Fibroblast of skin of left biceps (primary cell): ENCODE measurements at places on chromosomes 7 and 10.

DNA sequence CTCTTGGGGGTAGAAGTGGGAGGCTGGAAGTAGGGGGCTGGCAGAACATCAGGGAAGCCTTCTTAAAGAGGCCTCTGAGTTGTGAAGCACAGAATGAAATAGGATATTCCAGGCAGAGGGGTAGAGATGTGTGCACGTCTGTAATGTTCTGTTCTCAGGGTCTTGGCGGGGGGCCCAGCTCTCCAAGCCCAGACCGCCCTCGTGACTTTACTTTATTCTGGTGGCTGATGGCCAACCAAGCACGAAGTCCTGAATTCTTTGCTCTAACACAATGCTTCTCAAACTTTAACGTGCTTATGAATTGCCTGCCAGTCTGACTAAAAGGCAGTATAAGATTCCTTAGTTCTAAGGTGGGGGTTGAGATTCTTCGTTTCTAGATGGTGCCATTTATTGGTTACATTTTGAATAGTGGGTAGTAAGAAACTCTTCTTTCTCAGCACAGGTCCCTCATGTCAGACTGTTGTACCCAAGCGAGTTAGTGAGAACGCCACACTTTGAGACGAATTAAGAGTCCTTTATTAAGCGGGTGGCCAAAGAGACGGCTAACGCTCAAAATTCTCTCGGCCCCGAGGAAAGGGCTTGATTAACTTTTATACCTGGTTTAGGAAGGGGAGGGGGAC lies 8.2 kb downstream of the PRXL2A start:
- DNase-seq: peak; percentile 30

DNA sequence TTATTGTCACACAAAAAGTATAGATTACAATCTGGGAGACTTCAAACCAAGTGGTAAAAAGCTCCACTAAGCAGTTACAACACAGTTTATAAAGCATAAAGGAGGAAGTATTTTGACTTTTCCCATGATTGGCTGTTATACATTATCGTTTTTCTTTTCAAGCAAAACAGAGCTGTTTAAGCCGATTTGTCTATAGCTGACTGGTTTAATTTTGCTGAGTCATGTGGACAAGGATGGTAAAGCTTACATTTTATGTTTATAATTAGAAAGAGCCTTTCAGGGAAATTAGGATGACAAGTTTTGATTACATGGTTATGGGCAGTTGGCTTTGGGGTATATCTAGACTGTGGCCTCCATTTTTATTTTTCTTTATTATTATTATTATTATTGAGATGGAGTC lies 152.5 kb upstream of the STK17A start:
- DNase-seq: no peak

GRCh38 chr10:77909021-77909748 lies 17.4 kb downstream of the DLG5 start:
- no peak for DNase-seq

DNA sequence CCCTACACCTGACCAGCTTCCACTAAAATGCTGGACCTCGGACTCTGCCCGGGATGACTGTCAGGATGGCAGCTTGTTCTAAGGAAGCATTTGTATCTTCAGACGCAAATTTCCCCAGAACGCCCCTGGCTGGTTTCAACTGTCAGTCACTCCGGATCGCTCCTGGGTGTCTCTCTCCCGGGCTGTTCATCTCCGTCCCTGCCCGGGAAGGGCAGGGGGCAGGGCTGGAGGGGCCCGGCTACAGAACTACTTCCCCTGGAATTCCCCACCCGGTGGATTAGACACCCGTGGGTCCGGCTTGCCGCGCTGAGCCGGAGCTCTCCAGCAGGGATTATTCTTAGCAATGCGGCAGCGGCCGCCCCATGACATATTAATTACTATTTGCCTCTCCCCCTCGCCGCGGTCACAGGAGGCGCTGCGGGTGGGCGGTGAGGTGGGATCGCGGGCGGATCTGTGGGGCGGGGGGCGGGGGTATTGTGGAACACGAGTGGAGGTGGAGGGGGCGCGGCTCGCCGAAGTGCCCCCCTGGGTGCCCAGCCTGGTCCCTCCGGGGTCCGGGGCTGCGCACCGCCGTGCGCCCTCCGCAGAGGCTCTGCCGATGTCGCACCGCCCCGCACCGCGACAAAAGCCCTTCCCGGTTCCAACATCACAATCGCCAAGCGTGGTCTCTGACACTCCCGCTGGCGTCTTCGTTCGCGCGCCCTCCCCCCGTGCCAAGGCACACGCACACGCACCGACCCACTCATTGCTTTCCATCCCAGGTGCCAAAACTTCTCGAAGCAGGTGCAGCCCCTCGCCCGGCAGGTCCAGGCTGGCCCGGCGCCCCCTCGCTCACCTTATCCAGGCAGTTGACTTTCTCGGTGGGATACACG lies 276.1 kb upstream of the NEBL start:
- no peak for DNase-seq

DNA sequence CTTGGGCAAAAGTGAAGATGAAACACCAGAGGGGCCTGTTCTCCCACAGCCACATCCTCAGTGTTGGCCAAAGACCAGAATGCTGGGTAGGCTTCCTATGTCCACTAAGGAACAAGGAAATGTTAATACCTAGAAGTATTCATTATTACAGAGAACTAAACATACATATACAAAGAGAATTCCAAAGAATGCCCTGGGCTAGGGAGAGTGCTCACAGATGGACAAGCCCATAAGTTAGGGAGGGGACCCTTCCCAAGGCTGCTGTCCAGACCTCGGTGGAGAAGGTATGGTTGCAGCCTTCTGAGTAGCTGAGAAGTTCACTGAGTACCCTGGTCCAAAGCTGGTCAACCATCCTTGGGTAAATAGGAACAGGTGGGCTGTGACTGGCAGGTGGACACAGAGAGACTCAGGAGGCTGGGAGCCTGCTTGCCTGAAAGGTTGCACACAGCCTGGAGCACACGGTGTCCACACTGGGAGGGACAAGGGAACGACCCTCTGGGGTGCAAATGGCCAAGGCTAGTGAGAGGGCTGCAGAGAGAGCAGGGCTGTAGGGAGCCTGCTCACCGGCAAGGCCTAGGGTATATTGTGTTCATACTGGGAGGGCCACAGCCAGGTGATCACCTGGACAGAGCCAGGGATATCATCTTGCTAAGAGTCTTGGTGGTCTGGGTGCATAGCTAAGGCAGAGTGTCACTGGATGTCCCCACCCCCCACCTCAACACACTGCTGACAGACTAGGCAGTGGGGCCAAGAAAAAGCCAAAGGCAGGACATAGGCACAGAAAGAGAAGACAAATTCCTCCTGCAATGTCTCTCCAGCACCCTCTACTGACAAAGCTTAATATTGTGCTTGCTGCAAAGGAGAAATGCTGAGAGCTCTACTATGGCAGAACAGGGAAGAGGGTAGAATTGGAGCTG lies 40.3 kb downstream of the CPVL start:
- peak; percentile 42 for DNase-seq

DNA sequence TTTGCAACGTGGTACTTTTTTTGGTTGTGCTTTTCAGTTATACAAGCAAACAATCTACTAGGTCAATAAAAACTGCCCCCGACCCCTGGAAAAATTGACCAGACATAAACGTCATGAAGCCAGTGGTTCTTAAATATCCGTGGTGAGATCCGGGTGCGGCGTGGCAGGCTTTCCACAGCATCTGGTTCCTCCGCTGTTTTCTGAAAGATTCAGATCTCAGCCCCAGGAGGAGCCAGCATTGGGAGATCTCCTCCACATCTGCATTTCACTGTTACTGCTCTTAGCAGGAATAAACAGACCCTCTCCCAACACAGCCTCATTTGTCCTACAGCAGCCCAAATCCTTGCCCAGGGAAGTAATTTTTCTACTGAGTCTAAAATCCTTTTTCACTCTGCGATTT lies 664.3 kb upstream of the FOXK1 start:
- DNase-seq: no peak

GRCh38 chr10:119197921-119198320 lies 9.4 kb upstream of the GRK5 start:
- no peak for DNase-seq

DNA sequence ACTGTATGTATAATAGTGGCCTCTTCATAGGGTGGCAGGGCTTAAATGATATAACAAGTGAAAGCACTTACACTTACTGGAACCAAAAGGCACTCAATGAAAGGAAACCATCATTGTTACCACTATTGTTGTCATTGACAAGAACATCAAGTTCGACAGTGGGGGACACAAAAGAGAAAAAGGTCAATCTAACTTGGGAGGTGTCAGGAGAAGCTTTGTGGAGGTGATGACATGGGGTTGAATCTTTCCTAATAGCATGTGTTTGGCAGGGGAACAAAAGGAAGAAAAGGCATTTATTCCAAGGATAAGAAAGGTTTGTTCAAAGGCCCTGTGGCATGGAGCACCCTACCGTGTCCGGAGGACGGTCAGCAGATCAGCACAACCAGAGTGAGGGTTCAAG lies 18.2 kb upstream of the ENO4 start:
- DNase-seq: no peak

DNA sequence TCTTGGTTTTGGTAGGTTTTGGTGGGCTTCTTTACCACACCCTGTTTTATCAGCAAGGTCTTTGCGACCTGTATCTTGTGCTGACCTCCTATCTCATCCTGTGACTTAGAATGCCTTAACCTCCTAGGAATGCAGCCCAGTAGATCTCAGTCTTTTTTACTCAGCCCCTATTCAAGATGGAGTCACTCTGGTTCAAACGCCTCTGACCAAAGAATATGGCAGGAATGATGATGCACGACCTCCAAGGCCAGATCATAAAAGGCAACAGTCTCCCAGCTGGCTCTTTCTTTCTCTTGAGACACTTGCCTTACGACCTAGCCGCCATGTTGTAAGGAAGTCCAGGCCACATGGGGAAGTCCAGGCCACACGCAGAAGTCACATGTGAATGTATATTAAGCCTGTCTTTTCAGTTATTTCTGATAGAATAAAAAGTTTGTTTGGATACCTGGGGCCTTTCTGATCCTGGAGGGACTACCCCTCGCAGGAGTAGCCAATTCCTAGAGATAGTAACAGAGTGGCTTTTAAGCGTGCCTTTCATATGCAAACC lies 10.5 kb upstream of the RADIL start:
- no peak for DNase-seq

DNA sequence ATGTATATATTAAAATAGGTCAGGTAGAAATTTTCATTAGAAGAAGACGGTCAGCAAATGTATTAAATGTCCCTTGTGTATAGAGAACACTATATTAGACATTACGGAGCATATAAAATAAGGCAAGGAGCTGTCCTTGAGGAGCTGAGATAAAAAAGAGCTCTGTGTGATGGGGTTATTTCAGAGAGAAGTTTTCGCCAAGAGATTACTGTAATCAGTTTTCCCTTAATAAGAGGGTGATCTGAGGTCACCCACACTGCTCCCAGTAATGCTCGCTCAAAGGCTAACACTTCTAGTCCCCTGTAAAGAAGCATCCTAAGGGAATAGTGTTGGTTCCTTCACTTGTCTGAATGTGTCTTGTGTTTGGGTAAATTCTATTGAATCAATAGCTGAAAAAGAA lies 86.7 kb upstream of the PRR15 start:
- DNase-seq: no peak

- DNase-seq: no peak
Measured at GRCh38 chr7:17564678-17565212, 266.3 kb downstream of the AHR start.

- DNase-seq: no peak
Measured at GRCh38 chr7:100584054-100584682, 1.8 kb downstream of the LRCH4 start.

DNA sequence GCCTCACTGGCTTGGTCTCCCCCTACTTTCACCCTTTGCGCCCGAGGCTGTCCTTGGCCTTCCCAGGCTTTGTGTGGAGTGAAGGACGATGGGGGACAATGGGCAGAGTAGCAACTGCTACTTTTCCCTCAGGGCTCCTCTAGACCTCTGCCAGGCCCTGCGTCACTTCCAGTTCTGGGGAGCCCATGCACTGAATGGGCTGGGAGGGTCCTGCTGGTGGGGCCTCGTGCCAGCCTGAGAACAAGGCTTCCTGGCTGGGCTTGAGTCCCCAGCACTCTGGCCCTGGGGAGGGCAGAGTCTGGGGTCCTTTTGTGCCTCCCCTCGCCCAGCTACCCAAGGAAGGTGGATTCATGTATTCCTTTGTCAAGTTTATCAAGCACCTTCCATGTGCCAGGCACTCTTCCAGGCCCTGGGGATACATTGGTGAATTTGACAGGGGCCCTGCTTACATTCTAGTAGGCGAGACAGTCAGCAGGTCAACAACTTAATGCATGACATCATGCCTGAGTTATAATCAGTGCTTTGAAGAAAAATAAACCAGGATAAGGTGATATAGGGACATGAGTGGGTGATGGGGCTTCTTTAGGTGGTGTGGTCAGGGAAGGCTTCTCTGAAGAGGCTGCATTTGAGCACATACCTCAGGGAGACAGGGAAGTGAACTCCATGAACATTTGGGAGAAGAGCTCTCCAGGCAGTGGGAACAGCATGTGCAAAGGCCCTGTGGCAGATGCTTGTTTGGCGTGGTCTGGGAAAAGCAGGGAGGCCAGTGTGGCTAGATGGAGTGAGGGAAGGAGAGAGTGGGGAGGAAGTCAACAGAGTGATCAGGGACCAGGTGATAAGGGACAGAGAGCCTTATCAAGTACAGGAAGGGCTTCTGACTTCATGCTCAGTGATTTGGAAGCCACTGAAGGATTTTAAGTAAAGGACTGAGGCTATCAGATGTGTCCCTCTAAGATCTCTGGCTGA lies 14.1 kb downstream of the ZMIZ1 start:
- DNase-seq: no peak

DNA sequence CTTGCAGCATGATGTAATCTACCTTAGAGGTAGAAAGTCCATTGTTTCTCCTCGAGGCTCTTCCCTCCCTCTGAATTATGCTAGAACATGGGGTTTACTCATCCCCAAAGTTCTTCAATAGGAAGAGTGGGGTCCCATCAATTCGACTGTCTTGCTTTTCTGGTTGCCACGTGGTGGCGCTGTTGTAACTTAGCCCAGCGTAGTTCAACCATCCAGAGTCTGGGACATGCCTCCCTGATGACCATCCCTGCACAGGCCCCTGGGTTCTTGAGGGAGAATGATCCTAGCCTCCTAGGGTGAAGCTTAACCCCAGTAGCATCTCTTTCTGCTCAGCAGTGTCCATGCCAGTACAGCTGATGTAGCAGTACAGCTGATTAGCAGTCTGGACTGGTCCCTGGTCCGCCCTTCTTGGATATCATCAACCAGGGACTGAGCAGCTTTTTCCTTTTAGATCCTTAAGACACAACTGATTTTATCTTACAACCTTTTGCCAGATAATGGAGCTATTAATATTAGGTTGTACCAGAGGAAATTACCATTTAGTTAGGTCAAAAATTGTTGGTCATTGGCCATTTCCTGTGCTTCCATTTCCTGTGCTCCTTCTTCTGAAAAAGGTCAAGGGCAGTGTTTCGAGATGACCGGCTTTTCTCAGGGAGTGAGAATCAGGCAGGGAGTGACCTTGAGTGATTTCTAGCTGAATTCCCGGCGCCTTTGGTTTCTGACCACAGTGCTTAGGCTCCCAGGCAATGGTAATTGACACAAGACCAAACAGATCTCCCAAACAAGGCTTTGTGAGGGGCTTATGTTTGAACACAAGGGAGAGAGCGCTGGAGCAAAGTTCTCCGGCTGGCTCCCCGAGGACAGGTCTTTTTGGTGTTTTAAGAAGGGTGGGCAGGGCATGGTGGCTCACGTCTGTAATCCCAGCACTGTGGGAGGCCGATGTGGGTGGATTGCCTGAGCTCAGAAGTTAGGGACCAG lies 65.4 kb downstream of the TACC2 start:
- DNase-seq: no peak
